Articular chondrocyte of knee joint (primary cell): ENCODE measurements at places on chromosomes 2 and 18. TPM values are rescaled to one million over a fixed set of nuclear protein-coding genes. Genes with fewer than 3 reads are reported as not detected.

The DSC1 gene
- total RNA-seq, result under 0.01 TPM in 1 of 2 replicates, not detected in the other

The RPRM gene
- total RNA-seq, result not detected in 2 replicates

The AGXT gene
- not detected in 2 replicates for total RNA-seq

The CNDP1 gene
- total RNA-seq, result 0.11 and 0.26 TPM in 2 replicates

The NEDD4L gene
- 42.2 and 91.7 TPM in 2 replicates for total RNA-seq

The DNER gene
- 0.78 and 1.7 TPM in 2 replicates for total RNA-seq

The TRPM8 gene
- 0.76 TPM in 1 of 2 replicates, not detected in the other for total RNA-seq

The CHST9 gene
- not detected in 2 replicates for total RNA-seq

The LHCGR gene
- total RNA-seq, result 0.32 and 0.39 TPM in 2 replicates

The IMP4 gene
- 50.5 and 53.4 TPM in 2 replicates for total RNA-seq

The FSHR gene
- 0.11 and 0.39 TPM in 2 replicates for total RNA-seq

The SNX17 gene
- 127 and 145 TPM in 2 replicates for total RNA-seq

The SERPINB4 gene
- not detected in 2 replicates for total RNA-seq

The ARL4C gene
- 56.9 and 59.3 TPM in 2 replicates for total RNA-seq

The ANKRD36 gene
- total RNA-seq, result 38.7 and 52.5 TPM in 2 replicates

The ASB1 gene
- 12.6 and 14.4 TPM in 2 replicates for total RNA-seq

The UGT1A3 gene
- not detected in 2 replicates for total RNA-seq

The CYS1 gene
- total RNA-seq, result 5.0 and 8.3 TPM in 2 replicates

The TANK gene
- total RNA-seq, result 97.7 and 100 TPM in 2 replicates

The PROKR1 gene
- total RNA-seq, result 0.11 TPM in 1 of 2 replicates, not detected in the other

The CRYGC gene
- total RNA-seq, result not detected in 2 replicates

The ALKAL2 gene
- 0.13 and 0.22 TPM in 2 replicates for total RNA-seq

The GDF7 gene
- 0.76 and 0.91 TPM in 2 replicates for total RNA-seq

The C2orf66 gene
- 0.13 and 0.32 TPM in 2 replicates for total RNA-seq
